Endothelial cell of umbilical vein (primary cell): ENCODE measurements at places on chromosomes 12 and 14. TPM values are rescaled to one million over a fixed set of nuclear protein-coding genes. Genes with fewer than 3 reads are reported as not detected.

The ISM2 gene
- total RNA-seq, result not detected in 2 replicates

The TMEM229B gene
- 0.28 TPM in 1 of 2 replicates, not detected in the other for total RNA-seq

The NELL2 gene
- total RNA-seq, result 0.49 and 0.62 TPM in 2 replicates

The HNRNPC gene
- 611 and 674 TPM in 2 replicates for total RNA-seq

The TGFB3 gene
- total RNA-seq, result 5.4 and 6.0 TPM in 2 replicates

The IFNG-AS1 gene
- total RNA-seq, result not detected in 2 replicates

The NEUROD4 gene
- total RNA-seq, result not detected in 2 replicates

The ATP2B1 gene
- 28.0 and 38.0 TPM in 2 replicates for total RNA-seq

The DIABLO gene
- 48.4 and 49.9 TPM in 2 replicates for total RNA-seq

The TMEM52B gene
- total RNA-seq, result 0.24 TPM in 1 of 2 replicates, not detected in the other

The PTMS gene
- total RNA-seq, result 518 and 555 TPM in 2 replicates

The TAS2R14 gene
- 3.0 and 4.2 TPM in 2 replicates for total RNA-seq

The GALNT8 gene
- 0.09 TPM in 1 of 2 replicates, not detected in the other for total RNA-seq

The DEGS2 gene
- total RNA-seq, result not detected in 2 replicates

The AMHR2 gene
- not detected in 2 replicates for total RNA-seq

The CRACR2A gene
- 14.9 and 15.9 TPM in 2 replicates for total RNA-seq

The LMO3 gene
- total RNA-seq, result not detected in 2 replicates

The KRT83 gene
- not detected in 2 replicates for total RNA-seq

The RNASE2 gene
- not detected in 2 replicates for total RNA-seq

The TAS2R9 gene
- not detected in 2 replicates for total RNA-seq

The PITPNM2 gene
- total RNA-seq, result 15.9 and 21.4 TPM in 2 replicates

The ZNF219 gene
- 12.8 and 15.2 TPM in 2 replicates for total RNA-seq

The SYNE3 gene
- total RNA-seq, result 18.8 and 19.1 TPM in 2 replicates

The SERPINA10 gene
- not detected in 2 replicates for total RNA-seq

The ACTR10 gene
- total RNA-seq, result 67.3 and 71.4 TPM in 2 replicates

The C14orf119 gene
- 55.5 and 58.3 TPM in 2 replicates for total RNA-seq

The CLBA1 gene
- 5.3 and 5.6 TPM in 2 replicates for total RNA-seq

The PLD4 gene
- 0.05 and 0.11 TPM in 2 replicates for total RNA-seq

The BICDL1 gene
- not detected in 2 replicates for total RNA-seq

The CLEC9A gene
- total RNA-seq, result not detected in 2 replicates

The HRK gene
- total RNA-seq, result not detected in 2 replicates

The RAPGEF3 gene
- 53.6 and 55.1 TPM in 2 replicates for total RNA-seq

The KLHL33 gene
- total RNA-seq, result 0.07 TPM in 1 of 2 replicates, not detected in the other

The POTEG gene
- total RNA-seq, result not detected in 2 replicates

The EIF4B gene
- 372 and 382 TPM in 2 replicates for total RNA-seq

The ITGA7 gene
- 0.84 and 1.0 TPM in 2 replicates for total RNA-seq

The DLST gene
- total RNA-seq, result 105 and 110 TPM in 2 replicates

The GZMB gene
- total RNA-seq, result not detected in 2 replicates

The RNF212B gene
- total RNA-seq, result not detected in 2 replicates

The ABHD12B gene
- total RNA-seq, result not detected in 2 replicates

The ZBTB42 gene
- 3.8 and 4.0 TPM in 2 replicates for total RNA-seq

The RNASE7 gene
- not detected in 2 replicates for total RNA-seq

The CHGA gene
- not detected in 2 replicates for total RNA-seq

The GRIP1 gene
- total RNA-seq, result 0.69 and 1.2 TPM in 2 replicates

The SOAT2 gene
- total RNA-seq, result not detected in 2 replicates

The KRT6B gene
- total RNA-seq, result not detected in 2 replicates
